ENCODE measurements at places on chromosomes 5 and 9. TPM values are rescaled to one million over a fixed set of nuclear protein-coding genes. Genes with fewer than 3 reads are reported as not detected.

DNA sequence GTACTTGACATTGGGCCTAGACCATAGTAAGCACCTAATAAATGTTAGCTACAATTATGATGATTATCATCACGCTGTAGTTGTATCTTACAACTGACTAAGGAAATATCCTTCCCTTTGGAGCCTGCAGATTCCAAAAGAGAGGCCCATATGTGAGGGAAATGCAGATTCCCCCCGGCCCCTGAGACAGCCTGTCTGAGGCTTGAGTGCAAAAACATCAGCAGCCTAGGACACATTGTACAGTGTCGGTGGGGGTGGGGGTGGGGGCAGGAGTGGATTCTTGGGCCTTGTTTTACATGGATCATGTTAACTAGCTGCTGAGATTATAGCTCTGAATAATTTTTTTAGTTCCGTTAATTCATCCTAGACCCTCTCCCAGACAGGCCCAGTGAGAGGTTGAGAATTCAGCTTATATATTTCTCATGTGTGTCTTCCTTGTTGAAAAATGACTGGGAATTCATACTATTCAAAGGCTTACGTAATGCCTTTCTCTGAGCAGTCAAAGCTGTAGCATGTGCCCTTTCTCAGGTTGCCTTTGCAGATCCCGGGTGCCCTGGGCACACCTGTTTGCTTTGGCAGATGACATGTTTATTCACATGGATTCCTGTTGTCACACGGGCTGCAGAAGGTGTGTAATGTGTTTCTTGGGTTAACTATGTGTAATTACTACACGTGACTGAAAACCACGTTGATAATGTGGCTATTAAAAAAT is 262.8 kb downstream of the NR3C1 start:
- DNase-seq: no peak

GRCh38 chr5:50667023-50667652 is 701 bp downstream of the PARP8 start:
- peak; percentile 57 for DNase-seq

Gene TXNDC8
- total RNA-seq: not detected

- DNase-seq: no peak
Measured at GRCh38 chr5:127236254-127236653, 54.3 kb upstream of the MEGF10 start.

DNA sequence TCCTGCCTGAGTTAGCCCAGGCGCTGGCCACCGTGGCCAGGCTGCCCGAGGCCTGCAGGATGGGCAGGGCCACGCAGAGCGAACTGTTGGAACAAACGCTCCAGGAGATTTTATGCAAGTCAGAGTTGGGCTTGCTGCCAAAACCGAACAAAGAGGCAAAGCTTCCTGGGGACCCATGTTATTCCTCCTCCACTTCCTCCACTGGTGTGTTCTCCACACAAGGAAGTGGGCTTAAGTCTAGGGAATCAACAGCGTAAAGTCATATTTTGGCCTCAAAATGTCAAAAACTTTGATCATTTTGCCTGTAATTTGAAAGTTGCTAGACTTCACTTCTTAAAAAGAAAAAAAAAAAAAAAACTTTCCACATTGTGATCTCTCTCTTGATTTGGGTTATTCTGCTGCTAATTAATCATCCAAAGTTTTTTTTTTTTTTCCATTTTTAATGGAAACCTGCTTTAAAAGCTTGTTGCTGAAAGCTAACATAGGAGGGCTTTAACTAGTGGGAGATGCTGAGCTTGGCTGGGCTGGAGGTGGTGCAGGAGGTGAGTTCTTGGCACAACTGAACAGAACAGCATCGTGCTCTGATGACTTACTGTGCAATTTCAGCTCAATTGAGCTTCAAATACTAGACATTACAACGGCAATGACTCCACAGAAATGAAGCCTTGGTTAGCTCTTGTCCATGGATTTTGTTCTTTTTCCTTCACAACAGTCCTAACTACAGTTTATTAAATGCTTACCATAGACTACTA is 73.0 kb downstream of the PTPDC1 start:
- peak; percentile 88 for DNase-seq

DNA sequence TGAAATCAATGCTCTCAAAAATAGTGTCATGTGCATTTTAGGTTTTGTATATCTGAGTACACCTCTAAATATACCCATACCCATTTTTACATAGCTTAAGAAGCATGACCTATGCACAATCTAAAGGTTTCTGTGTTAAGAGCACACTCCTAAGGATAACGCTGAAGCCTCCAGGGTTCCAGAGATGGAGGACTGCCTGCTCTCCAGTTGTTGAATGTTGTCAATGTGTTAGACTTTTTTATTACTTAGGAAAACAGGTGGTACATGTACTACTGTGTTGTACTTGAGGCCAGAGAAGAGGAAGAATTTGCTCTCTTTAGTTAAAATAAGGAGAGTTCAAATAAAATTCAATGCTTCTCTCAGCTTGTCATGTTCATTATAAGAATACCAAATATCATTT is 141.2 kb downstream of the EMB start:
- DNase-seq: no peak

DNA sequence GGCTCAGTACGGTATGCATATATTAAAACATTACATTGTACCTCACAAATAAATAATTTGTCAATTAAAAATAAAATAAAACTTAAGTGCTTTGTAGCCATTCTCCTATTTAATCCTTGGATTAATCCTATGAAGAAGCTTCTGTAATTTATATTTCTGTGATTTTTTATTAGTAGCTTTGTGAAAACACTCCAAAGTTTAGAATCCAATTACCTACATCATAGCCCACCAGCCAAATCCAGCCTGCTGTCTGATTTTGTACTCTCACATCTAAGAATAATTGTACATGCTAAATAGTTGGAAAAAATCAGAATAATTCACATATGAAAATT is 10.4 kb downstream of the MED7 start:
- no peak for DNase-seq

Gene ITGA2
- total RNA-seq: 27.7 TPM

Gene PCA3
- 0.58 TPM for total RNA-seq

- no peak for DNase-seq
Measured at GRCh38 chr9:113933671-113934070, 57.6 kb downstream of the ZNF618 start.

DNA sequence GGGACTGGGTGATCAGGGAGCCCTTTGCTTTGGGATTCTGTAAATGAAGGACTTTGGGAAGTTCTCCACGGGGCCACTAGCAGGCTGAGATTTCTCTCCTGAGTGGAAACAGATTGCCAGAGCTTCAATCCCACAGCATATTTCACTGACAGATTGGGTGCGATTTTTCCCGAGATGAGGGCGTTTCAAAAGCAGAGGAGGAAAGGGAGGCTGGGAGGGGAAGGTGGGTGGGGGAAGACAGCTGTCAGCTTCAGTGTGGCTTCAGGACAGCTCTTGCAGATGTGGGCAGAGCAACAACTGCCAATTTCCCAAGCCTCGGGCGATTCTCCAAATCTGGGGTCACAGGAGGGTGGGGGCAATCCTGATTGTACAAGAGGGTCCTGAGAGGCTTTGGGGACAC is 258.5 kb upstream of the ADRA1B start:
- DNase-seq: peak; percentile 49

Gene ANKH
- total RNA-seq: 15.4 TPM

DNA sequence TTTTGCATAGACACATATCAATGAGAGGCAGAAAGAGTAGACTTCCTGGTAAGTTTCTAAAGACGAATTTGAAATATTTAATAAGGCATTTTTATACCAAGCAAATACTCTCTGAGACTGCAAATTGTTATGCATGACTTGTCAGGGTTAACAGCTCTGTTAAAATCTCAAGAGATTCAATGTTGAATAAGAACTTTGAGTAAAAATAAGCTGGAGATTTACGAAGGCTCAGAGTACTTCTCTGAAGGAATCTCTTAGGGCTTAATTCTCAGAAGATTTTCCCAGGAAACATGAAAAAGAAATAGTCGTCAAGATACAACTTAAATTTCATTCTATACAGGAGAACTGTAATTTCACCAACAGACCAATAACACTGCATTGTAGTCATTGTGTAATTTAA is 259.4 kb downstream of the CDH18 start:
- peak; percentile 12 for DNase-seq

Gene CCDC192
- 0.18 TPM for total RNA-seq

- DNase-seq: no peak
Measured at GRCh38 chr9:126309427-126310189, 17.0 kb upstream of the MVB12B start.

- DNase-seq: no peak
Measured at GRCh38 chr9:96376891-96377874, 6.3 kb downstream of the SLC35D2 start.

Gene C5orf52
- not detected for total RNA-seq

Gene ASTN2
- total RNA-seq: 3.5 TPM

Gene JAK2
- 10.6 TPM for total RNA-seq

Gene GABRG2
- total RNA-seq: not detected

DNA sequence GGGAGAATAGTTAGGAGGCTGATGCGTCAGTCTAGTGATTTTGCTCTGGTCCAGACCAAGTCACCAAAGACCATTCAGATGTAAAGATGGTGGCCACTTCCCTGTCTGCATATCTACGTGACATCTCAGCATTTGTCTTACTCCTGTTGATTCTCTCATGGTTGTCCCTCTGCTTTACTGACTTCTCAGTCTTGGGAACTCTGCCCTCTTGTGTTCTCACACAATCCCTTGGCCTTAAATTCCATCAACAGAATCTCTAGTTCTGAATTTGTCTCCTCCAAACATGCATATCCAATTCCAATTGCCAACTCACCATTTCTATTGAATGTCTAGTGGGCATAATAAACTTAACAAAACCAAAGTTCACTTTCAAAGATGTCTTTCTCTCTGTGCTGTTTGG is 147.8 kb downstream of the SLC24A2 start:
- peak; percentile 13 for DNase-seq

Gene LECT2
- not detected for total RNA-seq

DNA sequence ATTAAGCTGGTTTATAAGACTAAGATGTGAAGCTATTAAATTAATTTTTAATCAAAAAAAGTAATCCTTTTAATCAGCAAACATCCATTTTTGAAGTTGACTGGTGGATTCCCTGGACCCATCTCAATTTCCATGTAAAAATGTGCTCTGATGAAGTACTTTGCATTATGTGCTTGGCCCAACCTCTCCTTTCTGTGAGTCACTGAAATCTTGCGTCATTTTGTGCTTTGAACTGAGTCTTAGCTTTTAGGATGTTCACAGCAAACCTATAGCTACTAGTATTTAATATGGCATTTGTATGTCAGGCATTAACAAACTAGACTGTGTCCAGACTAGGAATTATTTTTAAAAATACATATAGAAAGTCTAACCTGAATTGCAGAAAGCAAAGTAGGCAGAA is 55.0 kb upstream of the CDH12 start:
- peak; percentile 11 for DNase-seq
